ENCODE measurements at places on chromosomes 11 and 22.

GRCh38 chr11:20025332-20025840 lies 134.9 kb downstream of the DBX1 start:
- no peak for DNase-seq

DNA sequence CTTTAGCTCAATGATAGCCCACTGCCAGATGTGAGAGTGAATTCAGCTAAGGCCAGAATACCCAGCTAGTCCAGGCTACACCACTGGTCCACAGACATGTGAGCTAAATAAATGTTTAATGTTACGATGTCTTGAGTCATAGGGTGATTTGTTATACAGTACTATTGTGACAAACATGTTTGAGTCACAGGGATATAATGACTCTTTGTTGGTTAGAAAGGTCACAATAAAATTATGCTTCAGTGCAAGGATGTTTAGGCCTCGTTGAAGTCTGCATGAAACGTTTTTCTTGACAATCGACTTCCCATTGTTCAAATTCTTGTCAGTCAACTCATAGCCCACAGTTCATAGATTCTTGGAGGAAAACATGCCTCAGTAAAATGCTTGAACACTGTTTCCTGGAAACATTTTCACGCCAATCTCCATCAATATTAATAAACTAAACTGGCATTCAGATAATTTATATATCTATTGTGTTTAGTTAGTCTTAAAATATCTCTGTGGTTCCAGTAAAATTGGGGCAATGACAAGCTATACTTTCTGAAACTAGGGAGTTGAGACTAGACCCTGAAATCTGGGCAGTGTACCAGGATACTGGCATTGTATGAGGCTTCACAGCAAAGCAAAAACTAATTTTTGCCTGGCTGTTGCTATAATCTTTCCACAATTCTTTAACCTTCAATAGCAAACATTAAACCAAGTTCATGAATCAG lies 650.8 kb upstream of the KIRREL3 start:
- DNase-seq, result no peak

DNA sequence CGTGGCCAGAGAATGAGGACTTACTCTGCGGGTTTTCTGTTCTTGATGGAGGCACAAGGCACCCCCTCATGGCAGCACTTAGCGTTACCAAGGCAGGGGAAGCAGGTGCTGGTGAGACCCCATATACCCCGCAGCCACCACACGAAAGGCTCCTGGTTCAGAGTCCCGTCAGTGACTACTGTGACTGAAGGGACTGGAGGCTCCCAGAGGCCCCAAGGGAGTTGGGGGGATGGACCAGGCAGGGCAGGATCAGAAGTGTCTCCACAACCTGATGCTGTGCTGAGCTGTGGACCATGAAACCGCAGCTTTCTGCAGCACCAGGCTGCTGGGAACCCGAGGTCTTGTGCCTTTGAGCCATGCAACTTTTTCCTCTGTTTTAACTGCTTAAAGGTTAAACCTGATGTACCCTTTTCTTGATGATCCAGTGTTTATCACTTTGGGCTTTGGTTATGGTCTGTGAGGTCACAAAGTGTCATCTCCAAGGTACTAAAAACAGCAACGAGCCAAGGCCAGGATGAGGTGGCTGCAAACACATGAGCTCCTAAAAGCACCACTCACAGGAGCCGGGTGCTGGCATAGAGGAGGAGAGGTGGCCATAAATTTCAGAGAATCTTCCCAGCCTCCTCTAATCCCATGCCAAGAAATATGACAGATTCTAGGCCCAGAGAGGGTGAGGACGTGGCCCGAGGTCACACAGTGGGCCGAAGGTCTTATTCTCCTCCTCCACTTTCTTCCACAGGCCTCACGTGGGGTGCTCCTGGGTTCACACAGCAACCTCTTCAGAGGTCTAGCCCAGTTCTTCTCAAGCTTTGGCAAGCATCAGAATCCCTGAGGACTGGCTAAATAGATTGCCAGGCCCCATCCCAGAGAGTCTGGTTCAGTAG lies 4.2 kb upstream of the LRRC32 start:
- DNase-seq, result no peak

GRCh38 chr11:17352950-17353820 lies 1.6 kb downstream of the NCR3LG1 start:
- DNase-seq, result peak; percentile 29

GRCh38 chr22:17098379-17098819 lies 13.6 kb downstream of the IL17RA start:
- DNase-seq, result no peak

DNA sequence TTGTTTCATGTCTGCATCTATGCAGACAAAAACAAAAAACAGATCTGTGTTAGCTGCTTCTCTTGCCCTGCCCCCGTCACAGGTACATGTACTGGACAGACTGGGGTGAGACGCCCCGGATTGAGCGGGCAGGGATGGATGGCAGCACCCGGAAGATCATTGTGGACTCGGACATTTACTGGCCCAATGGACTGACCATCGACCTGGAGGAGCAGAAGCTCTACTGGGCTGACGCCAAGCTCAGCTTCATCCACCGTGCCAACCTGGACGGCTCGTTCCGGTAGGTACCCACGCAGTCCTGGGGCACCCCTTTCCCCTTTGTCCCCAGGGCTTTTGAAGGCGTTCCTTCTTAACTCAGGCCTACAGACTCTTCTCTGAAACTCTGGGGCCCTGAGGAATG lies 45.2 kb downstream of the LRP5 start:
- no peak for DNase-seq

GRCh38 chr22:30414525-30415047 lies 11.0 kb upstream of the MTFP1 start:
- no peak for DNase-seq

DNA sequence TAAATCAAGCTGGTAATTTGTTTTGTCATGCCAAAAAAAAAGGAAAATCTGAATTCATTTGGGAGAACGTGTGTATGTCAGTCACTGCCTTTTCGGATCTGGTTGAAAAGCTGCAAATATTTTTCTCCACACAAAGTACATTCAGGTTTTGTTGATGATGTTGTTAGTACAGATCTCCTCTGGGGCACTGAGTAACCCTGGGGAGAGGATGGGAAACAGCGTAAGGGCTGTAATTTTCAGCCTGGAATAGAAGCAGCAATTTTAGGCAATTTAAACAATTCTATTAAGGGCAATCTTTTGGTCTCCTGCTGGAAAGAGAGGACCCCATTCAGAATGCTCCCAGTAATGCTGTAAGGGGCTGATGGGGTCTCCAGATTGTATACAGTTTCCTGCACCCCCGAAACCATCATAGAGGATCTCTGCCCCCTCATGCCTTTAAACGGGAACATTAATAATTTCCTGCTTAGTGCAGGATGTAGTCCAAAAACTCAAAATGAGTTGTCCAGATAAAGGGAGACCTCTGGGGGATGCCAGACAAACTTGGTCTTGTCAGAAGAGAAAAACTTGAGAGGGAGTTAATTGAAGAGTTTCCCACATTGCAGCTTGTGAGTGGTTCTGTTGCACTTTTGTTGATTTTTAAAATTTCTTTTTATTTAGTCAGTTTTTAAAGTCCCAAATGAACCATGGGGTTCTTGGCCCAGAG lies 132.3 kb downstream of the COMMD9 start:
- no peak for DNase-seq

- DNase-seq, result no peak
Measured at GRCh38 chr11:19938866-19939265, 221.4 kb downstream of the DBX1 start.

DNA sequence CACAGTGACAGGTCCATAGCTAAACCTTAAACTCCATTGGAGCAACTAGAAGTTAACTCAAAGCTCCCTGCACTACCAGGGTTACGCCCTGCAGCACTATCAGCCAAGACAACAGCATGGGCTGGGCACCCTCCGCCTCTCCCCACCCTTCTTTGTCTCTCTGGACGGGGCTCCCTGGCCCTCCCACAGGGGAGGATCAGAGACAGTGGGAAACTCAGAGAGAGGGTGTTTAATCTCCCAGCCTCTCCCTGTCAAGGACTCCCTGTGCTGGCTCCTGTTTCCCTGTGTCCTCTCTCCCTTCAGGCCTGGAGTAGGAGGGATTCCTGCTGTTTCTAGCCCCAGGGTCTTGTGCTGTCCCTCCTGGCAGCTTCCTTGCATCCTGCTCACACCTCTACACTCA lies 56.9 kb upstream of the CSNK2A3 start:
- DNase-seq, result no peak

DNA sequence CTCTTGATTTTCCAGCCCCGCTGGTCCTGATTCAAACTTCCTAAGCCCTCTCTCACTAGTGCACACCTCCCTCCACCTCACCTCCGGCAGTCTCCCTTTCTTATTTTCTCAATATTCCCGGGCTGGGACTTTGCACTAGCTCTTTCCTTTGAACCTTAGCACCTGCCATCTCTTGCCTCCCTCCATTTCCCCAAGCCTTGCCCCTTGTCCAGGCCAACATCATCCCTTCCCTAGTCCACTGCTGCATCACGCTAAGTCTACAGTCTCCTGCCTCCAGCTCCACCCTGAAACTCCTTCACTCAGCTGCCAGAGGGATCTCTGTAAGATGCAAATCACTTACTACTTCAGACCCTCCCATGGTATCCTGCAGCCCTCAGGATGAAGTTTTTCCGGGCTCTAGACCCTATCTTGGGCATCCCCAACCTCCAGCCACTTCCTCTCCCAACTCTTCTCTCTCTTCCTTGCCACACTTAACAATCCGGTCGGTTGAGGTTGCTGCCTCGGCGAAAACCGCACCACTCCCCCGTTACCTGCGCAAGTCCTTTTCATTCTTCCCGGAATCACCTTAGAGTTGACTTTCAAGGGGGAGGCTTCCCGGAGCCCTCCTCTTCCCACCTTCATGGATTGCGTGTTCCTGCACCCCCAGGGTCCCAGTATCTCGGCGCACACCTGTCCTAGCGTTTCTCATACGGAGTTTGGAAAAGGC lies 42.7 kb downstream of the NECTIN1 start:
- no peak for DNase-seq

Measured in stimulated activated CD8-positive, alpha-beta memory T cell treated with anti-CD3 and anti-CD28 coated beads, Interleukin-12 subunit alpha, Interleukin-12 subunit beta, amount 100 ng/mL, for 1 hour (primary cell).